ENCODE measurements at places on chromosomes 2 and 18.

DNA sequence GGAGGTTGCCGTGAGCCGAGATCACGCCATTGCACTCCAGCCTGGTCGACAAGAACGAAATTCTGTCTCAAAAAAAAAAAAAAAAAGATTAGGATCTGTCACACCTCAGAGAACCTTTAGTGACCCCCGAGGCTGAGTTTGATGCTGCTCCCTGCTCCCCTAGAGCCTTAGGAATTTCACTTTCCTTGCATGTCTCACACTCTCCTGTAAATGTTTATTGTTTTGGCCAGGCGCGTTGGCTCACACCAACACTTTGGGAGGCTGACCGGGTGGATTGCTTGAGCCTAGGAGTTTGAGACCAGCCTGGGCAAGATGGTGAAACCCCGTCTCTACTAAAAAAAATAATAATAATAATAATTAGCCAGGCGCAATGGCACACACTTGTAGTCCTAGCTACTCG, 31.5 kb downstream of the SRSF7 start:
- no peak for DNase-seq

DNA sequence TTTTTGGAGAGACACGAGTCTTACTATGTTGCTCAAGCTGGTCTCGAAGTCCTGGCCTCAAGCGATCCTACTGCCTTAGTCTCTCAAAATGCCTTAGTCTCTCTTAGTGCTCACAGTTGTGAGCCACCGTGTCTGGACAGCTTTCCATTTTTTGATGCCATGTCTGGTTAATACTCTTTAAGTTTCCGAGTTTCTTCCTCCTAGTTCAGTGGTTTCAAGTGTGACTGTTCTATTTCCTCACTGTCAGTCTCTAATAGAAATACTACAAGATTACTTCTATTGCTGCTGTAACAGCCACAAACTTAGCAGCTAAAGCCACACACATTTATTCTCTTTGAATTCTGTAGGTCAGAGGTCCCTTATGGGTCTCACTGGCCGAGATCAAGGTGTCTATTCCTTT, 125.1 kb upstream of the MGAT5 start:
- no peak for DNase-seq

DNA sequence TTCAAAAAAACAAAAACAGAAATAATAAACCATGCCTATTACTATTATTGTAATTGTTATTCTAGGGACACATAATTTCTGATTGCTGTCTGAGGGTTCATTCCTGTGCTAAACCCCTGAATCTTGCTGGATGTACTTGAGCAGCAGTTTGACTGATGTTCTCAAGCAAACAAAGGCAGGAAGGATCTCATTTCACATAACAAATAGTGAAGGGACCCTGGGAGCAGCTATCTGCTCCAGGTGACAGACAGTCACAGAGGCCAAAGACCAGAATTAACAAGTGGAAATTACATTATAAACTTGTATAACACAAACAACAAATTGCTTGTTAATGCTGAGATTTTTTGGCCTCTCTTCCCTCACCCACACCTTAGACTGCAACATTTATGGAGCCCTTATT, 284.2 kb downstream of the THSD7B start:
- DNase-seq = no peak

DNA sequence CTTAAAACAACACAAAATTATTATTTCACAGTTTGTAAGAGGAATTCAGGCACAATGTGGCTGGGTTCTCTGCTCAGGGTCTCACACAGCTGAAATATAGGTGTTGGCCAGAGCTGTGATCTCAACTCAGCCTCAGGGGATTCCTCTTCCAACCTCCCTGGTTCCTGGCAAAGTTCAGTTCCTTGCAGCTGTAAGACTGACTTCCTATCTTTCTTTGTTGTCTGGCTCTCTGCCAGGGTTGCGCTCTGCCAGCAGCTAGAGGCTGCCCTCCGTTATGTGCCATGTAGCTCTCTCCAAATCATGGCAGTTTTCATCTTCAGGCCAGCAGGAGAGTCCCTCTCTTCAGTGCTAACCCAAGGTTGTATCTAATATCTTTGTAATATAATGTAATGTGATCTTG, 272.5 kb upstream of the KCNJ3 start:
- DNase-seq = no peak

GRCh38 chr18:11511434-11512095, 97.8 kb upstream of the SLC35G4 start:
- no peak for DNase-seq

GRCh38 chr2:34985474-34985873, 1370.1 kb upstream of the CRIM1 start:
- DNase-seq = no peak

DNA sequence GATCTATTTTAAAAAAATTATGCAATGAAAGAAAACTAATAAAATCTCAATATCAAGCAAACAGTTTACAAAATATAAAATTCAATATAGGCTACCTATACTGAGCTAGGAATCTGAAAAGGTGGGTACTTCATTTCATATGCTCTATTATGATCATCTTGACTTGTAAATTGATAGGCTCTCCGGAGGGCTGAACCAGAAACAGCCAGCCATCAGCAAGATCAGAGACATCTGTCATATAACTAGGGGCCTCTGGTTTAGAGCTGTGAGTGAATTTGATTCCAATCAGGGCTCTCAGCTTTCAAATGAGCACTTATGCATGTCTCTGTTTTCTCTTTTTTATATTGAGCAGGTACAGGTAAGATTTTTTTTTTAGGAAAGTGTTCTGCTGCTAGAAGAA, 114.2 kb downstream of the SPHKAP start:
- no peak for DNase-seq

- no peak for DNase-seq
Observed at GRCh38 chr2:137161250-137161649, 395.9 kb downstream of the THSD7B start.

DNA sequence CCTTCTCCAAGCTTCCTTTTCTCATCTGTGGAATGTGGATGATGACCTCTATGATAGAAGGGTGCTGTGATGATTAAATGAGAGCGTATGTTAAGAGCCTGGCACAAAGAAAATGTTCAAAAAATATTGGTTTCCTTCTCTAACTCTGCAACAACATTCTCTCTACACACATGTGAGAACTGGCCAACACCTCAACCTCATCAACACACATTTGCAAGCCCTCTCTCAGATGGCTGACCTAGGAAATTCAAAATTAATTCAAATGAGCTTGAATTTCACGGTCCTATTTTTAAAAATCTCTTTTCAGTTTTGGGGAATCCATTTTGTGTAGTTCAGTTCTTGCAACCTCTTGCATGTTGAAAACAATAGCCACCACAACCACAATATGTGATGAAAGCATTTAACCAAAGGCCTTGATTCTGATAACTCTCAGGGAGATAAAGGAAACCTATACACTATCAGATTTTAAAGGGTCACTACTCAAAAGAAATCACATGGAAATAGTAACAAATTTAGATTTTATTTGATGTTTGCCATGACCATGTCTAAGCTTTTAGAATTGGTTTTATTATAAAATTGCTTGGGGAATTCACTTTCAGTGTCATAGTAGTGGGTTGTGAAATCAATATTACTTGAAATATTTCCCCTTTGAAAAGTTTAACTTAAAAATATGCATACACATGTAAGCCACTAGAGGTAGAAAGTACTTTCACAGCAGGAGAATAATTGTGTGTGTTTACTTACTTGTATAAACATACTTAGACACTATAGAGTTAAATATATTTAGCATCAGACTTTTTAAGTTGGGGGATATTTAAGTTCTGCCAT, 16.6 kb upstream of the NABP1 start:
- no peak for DNase-seq

DNA sequence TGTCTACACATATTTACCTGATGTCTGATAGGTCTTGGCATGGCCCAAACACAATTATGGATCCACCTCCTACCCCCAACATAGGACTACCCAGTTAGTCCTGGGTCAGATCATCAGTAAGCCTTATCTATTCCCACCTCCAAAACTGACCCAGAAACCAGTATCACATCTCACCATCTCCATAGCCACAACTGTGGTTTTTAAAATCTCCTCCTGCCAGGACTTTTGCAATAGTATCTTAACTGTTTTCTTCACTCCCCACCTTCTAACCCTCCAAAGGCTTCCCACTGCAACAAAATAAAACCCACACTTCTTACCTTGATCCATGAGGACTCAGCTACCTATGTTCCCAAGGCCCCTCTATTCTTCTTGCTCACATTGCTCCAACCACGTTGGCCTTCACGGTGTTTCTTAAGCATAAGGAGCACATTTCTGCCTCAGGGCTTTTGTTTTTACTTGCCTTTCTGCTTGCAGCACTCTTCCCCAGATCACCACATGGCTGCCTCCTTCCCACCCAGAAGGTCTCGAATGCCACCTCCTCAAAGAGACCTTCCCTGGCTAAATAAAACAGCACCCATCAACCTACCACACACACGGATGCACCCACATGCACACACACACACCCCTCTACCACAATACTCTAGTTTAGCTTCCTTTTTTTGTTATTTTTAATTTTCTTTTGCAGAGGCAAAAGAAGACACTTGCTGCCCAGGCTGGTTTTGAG, 125.9 kb upstream of the SLC1A4 start:
- DNase-seq = no peak

DNA sequence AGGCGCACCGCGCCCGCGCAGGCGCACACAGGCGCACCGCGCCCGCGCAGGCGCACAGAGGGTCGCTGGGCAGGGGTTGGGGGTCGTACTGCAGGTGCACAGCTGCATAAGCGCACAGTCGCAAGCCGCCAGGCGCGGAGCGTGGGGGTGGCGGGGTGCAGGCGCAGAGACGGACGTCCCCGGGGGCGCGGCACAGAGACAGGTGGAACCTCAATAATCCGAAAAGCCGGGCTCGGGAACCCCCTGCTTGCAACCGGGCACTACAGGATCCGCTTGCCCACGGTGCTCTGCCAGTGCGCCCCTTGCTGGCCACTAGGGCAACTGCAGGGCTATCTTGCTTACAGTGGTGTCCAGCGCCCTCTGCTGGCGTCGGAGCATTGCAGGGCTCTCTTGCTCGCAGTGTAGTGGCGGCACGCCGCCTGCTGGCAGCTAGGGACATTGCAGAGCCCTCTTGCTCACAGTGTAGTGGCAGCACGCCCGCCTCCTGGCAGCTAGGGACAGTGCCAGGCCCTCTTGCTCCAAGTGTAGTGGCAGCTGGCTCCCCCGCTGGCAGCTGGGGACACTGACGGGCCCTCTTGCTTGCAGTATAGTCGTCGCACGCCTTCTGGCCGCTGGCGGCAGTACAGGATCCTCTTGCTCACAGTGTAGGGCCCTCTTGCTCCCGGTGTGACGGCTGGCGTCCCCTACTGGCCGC, 34.9 kb downstream of the FAM110C start:
- no peak for DNase-seq

GRCh38 chr18:50742952-50743351, 76.9 kb downstream of the MRO start:
- DNase-seq = no peak

GRCh38 chr2:222575618-222576017, 80.3 kb downstream of the FARSB start:
- no peak for DNase-seq

DNA sequence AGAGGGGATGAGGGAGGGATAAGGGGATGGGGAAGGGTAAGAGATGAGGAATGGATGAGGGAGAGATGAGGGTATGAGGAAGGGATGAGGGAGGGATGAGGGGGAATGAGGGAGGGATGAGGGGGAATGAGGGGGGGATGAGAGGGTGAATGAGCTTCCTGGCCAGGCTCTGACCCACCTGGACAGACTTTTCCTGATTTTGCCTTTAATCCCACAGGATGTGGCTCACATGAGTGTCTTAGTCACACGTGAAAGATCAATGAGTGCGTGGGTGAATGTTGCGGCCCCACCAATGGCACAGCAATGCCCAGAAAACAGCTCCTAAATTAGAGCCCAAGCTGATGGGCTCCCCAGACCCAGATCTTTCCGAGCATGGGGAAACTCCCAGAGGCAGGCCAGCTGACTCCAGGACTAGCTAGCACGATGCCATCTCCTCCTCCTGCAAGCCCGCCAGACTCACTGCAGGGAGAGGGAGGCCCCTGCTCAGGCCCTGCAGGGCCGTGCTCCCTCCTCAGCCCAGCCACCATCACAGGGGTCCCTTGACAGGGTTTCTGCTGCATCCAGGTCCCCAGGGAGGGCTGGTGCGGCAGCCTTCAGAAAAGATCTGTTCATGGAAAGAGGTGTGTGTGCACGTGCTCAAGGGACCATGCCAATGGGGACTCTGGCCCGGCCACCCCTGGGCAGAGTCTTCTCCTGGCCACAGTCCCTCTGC, 41.4 kb downstream of the AQP12A start:
- DNase-seq = no peak

- DNase-seq = no peak
Observed at GRCh38 chr2:101811226-101812015, 113.9 kb downstream of the MAP4K4 start.

All from stimulated activated CD4-positive, alpha-beta T cell treated with anti-CD3 and anti-CD28 coated beads, TNF-alpha, amount 100 ng/mL, for 4 hours (primary cell).